G401 (cell line): ENCODE measurements at places on chromosomes 13 and 19. TPM values are rescaled to one million over a fixed set of nuclear protein-coding genes. Genes with fewer than 3 reads are reported as not detected.

The DKKL1 gene
- total RNA-seq: 6.2 and 7.3 TPM in 2 replicates

The SHC2 gene
- 12.7 and 14.3 TPM in 2 replicates for total RNA-seq

The IL4I1 gene
- total RNA-seq: 0.07 and 0.80 TPM in 2 replicates

The C1QTNF9B gene
- not detected in 2 replicates for total RNA-seq
